ENCODE measurements at places on chromosomes 5 and 9.

GRCh38 chr5:109155625-109156024 is 254.1 kb downstream of the PJA2 start:
- DNase-seq, result no peak

DNA sequence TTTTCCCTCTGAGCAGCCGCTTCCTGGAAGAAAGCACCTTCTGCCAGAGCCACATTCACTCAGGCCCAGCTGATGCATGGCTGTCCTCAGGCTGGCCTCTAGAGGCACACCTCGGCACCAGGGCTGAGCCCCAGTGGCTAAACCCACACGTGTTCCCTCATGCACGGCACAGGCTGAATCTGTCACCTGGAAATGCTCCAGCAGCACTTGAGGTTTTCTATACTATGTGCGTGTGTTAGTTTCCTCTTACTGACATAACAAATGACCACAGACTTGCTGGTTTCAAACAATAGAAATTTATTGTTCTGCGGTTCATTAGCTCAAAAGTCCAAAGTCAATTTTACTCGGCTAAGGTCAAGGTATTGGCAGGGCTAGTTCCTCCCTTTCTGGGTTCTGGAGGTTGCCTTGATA is 141.4 kb downstream of the LRRC70 start:
- DNase-seq, result peak; percentile 28

DNA sequence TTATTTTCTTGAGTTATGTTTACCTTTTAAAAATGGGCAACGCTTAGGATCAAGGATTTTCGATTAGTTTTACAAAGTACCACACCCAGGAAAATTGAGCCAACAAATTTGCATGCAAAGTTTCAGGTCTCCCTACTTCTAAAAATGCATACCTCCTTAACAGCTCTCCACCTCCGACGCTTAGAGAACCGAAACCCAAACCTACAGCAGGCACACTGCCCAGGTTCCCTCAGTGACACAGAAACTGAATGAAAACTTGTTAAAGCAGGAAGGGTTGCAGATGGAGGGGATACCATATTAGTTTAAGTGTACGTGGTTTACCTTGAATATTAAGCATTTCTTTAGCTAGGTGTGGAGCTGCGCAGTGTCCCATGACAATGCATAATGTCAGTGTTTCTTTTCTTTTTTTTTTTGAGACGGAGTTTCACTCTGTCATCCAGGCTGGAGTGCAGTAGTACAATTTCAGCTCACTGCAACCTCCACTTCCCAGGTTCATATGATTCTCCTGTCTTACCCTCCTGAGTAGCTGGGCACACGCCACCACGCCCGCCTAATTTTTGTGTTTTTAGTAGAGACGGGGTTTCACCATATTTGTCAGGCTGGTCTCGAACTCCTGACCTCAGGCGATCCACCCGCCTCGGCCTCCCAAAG is 1.6 kb upstream of the SUB1 start:
- DNase-seq, result no peak

GRCh38 chr5:153883854-153884611 is 154.7 kb downstream of the FAM114A2 start:
- DNase-seq, result peak; percentile 79

GRCh38 chr5:179261301-179262125 is 83.7 kb downstream of the ADAMTS2 start:
- DNase-seq, result no peak

- no peak for DNase-seq
Measured at GRCh38 chr9:97503862-97504210, 2.4 kb downstream of the TMOD1 start.

GRCh38 chr9:114078021-114078780 is at the start of gene AMBP:
AMBP (minus strand) TSS chr9:114078300; CDS start chr9:114078209, 91 bp downstream.
- DNase-seq, result no peak

DNA sequence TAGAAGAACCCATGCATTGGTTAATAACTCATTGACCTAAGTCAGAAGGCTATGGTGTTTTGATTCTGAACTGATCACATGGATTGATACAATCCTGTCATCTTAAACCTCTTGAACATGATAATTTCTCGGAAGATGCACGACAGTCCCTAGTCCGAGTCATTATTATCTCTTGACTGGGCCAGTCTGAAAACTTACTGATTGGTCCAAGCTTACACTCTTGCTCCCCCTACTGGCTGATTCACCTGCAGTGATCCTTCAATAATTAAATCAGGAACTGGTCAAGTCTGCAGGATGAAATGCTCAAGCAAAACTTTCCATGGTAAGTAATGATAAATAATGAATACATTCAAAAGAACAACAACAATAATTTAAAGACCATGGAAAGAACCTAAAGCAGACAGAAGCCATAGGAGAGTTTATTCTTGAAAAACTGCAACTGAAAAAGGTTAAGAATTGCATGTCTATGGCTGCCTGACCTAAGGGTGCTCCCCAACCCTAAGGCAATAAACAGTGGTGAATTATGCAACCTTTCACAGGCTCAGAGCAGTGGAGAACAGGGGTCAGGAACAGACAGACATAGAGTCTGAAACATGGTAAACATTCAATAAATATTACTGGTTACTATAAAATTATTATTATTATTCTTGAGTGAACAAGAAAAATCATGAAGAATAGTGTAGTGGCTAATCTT is 79.3 kb downstream of the BRINP1 start:
- DNase-seq, result no peak

Data from spinal cord (tissue), 10 donors.